ENCODE measurements at places on chromosomes 12 and 14. TPM values are rescaled to one million over a fixed set of nuclear protein-coding genes. Genes with fewer than 3 reads are reported as not detected.

GRCh38 chr14:71555654-71556559 is 376.3 kb upstream of the RGS6 start:
- no peak for DNase-seq

- DNase-seq, result no peak
Measured at GRCh38 chr14:55451950-55452349, 11.5 kb upstream of the TBPL2 start.

DNA sequence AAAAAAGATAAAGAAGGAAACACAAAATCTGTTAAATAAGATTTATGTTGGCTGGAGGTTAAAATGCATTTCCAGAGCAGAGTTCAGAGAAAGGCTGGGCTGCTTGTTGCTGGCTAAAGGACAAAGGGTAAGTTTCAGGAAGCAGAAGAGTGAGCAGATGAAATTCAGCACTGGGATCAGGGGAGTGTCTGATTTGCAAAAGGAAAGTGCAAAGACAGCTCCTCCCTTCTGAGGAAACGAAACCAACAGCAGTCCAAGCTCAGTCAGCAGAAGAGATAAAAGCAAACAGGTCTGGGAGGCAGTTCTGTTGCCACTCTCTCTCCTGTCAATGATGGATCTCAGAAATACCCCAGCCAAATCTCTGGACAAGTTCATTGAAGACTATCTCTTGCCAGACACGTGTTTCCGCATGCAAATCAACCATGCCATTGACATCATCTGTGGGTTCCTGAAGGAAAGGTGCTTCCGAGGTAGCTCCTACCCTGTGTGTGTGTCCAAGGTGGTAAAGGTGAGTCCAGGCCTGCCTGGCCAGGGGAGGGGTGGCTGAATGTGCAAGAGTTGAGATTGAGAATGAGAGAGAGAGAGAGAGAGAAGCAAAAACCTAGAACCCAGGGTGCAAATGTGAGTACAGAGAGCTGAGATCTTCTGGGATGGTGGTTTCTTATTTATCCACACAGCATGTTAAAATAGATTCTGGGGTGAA is at the start of gene OAS1:
Gene OAS1 (plus strand): TSS at position 251 of the 703 bp plus-strand sequence. CDS start 78 bp downstream, at position 329.
- DNase-seq, result peak; percentile 70

Gene FOXN4
- total RNA-seq, result not detected

Gene SERPINA12
- not detected for total RNA-seq

Gene STON2
- 12.3 TPM for total RNA-seq
